WTC11 (cell line): ENCODE measurements at places on chromosomes 2 and 18.

DNA sequence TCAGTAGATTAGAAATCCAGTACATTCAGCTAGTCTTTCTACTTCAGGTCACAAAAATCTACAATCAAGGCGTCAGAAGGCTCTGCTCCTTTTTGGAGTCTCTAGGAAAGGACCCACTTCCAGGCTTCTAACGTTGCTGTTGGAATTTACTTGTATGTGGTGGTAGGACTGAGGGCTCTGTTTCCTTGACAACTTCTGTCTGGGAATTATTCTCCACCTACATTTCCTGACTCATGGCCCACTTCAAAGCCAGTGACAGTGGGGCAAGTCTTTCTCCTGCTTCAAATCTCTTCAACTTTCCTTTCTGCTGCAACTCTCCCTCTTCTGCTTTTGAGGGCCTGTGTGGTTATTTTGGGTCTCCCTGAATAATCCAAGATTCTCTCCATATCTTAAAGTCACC, 10.4 kb upstream of the TMX3 start:
- H3K27ac ChIP-seq: no peak overlapping the region
- no peak for DNase-seq
- H3K4me3 ChIP-seq: no peak overlapping the region
- no peaks in the 10 kb centered on the region for H3K27me3 ChIP-seq

GRCh38 chr2:229226382-229226781, 44.7 kb downstream of the PID1 start:
- no peak overlapping the region for H3K27ac ChIP-seq
- H3K36me3 ChIP-seq: no peaks in the 10 kb centered on the region
- DNase-seq: no peak

DNA sequence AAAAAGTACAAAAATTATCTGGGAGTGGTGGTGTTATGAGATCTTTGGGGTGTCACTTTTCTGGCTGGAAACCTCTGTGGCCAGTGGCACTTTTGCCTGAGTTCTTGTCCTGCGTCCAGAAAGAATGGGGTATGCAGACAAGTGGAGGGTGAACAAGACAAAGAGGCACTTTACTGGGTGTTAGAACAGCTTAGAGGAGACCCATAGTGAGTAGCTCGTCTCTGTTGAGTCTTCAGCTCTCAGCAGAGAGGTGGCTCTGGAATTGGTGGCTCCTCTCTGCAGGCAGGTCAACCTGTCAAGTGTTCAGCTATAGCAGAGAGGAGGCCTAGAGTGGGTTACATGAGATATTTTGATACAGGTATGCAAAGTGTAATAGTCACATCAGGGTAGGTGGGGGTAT, 26.1 kb downstream of the CRYGD start:
- H3K4me3 ChIP-seq: no peak overlapping the region
- no peaks in the 10 kb centered on the region for H3K36me3 ChIP-seq
- H3K27me3 ChIP-seq: no peaks in the 10 kb centered on the region
- H3K27ac ChIP-seq: no peak overlapping the region
- no peak for DNase-seq

DNA sequence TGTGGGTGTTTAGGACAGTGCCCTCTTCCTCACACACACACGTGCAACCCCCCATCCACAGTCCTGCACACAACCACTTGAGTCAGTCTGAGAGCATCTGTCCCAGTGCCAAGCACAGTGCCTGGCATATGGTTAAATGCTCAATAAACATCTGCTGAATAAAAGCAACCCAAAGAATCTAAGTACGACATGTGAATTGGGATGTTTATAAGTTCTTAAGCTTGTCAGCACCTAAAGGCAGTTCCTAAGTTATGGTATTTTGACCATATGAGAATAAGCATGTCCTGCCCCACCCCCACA, 37.8 kb downstream of the CAPN13 start:
- no peak overlapping the region for H3K27ac ChIP-seq
- no peak overlapping the region for H3K4me3 ChIP-seq
- no peak for DNase-seq
- H3K36me3 ChIP-seq: no peaks in the 10 kb centered on the region
- peaks cover 11% of the 10 kb centered on the region for H3K4me1 ChIP-seq

GRCh38 chr18:3107740-3108151, 94.8 kb upstream of the LPIN2 start:
- H3K27ac ChIP-seq: no peak overlapping the region
- DNase-seq: no peak
- peaks cover 62% of the 10 kb centered on the region for H3K27me3 ChIP-seq
- no peaks in the 10 kb centered on the region for H3K4me1 ChIP-seq
- H3K36me3 ChIP-seq: no peaks in the 10 kb centered on the region

GRCh38 chr2:190864375-190864774, 16.2 kb upstream of the GLS start:
- no peak overlapping the region for H3K4me3 ChIP-seq
- no peak for DNase-seq
- peaks cover 9% of the 10 kb centered on the region; the same call in 1 of the 2 replicates for H3K27me3 ChIP-seq
- no peak overlapping the region for H3K27ac ChIP-seq
